Anterior cingulate cortex (tissue), 58 donors: ENCODE measurements at places on chromosomes 7 and 10.

DNA sequence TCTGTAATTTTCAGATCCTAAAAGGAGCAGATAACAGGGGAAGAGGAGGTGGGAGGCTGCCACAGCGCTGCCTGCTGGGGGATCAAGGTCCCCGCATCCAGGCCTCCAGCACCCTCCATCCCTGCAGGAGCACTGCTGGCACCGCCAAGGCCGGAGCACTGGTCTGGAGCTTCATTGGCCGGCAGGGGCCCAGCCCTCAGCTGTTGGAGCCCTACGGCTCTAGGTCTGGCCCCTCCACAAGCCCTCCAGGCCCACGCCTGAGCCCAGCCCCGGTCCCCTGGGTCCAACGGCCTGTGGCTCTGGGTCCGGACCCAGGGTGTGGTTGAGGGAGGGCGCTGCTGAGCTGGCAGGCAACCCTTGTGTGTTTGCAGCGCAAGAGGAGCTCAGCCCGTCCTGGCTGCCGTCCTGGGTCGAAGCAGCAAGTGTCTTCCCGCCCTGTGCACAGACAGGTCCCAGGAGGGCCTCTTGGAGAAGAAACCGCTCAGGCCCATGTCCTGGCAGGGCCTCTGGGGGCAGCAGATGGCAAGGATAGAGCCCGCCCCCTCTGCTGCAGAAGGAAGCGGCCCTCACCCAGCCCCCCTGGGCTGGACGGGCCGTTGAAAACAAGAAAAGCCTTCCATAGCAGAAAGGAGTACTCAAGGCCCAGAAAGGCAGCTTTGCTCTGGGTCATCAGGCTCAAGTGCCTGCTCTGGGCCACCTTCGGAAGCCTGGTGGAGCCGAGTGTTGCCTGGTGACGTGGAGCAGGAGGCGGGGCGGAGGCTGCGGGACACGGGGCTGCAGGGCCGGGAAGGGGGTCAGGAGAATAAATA, 54.3 kb upstream of the TNRC18 start:
- DNase-seq, result no peak

GRCh38 chr10:13632440-13632839, 45.7 kb downstream of the PRPF18 start:
- DNase-seq, result no peak

GRCh38 chr7:85426487-85426960, 239.7 kb upstream of the SEMA3D start:
- no peak for DNase-seq

GRCh38 chr10:89706011-89706410, 4.6 kb downstream of the KIF20B start:
- DNase-seq, result no peak

DNA sequence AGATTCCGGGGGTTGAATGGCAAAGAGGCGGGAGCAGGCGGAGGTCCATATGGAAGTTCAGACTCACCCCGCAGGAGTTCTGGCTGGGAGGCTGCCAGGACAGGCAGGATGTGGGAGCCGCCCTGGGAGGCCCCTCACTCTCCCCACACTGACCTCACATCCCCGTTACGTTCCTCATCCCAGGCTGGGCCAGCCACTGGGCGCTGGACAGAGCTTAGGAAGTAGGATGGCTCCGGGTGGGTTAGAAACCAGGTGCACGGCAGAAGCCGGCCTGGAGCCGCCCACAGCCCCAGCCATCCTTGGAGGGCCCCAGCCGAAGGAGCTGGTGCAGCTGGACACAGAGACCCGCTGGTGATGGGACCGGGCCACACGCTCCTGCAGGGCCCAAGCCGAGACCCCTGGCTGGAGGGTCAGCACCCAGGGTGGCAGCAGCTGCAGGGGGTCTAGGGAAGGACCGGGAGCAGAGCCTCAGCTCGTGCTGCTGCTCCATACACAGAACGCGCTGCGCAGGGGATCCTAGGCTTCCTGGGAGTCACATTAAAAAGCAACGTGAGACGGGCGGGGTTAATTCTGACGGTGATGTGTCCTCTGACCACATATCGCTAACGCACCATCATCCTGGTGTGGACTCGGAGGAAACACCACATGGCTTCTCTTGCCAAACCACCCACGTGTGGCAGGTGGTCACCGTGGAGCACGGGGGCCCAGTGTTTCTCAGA, 98.6 kb upstream of the DIP2C start:
- no peak for DNase-seq

GRCh38 chr10:3143366-3143765, 29.2 kb downstream of the PITRM1 start:
- DNase-seq, result no peak
